ENCODE measurements at places on chromosomes 12 and 14. TPM values are rescaled to one million over a fixed set of nuclear protein-coding genes. Genes with fewer than 3 reads are reported as not detected.

TAS2R30 gene
- 2.9 TPM for total RNA-seq

TAS2R9 gene
- not detected for total RNA-seq

KLRC4 gene
- total RNA-seq = 1.9 TPM

SELPLG gene
- total RNA-seq = 31.9 TPM

FAM177A1 gene
- total RNA-seq = 117 TPM

NPAS3 gene
- total RNA-seq = 1.2 TPM

KRT80 gene
- total RNA-seq = 8.6 TPM

LALBA gene
- total RNA-seq = not detected

- no peak for DNase-seq
Measured at GRCh38 chr12:1655225-1655788, 26.3 kb downstream of the WNT5B start.

DNA sequence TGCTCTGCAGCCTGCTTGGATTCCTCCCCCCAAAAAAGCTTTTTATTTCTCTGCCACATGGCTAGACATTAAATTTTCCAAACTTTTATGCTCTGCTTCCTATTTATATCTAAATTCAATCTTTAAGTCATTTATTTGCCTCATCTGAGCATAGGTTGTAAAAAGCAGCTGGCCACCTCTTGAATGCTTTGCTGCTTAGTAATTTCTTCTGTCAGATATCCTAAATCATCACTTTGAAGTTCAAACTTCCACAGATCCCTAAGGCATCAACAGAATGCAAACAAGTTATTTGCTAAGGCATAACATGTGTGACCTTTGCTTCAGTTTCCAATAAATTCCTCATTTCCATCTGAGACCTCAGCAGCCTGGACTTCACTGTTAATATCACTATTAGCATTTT lies 209.6 kb downstream of the FSCB start:
- DNase-seq = no peak

- DNase-seq = no peak
Measured at GRCh38 chr14:73273799-73274198, 36.5 kb downstream of the PAPLN start.

DNA sequence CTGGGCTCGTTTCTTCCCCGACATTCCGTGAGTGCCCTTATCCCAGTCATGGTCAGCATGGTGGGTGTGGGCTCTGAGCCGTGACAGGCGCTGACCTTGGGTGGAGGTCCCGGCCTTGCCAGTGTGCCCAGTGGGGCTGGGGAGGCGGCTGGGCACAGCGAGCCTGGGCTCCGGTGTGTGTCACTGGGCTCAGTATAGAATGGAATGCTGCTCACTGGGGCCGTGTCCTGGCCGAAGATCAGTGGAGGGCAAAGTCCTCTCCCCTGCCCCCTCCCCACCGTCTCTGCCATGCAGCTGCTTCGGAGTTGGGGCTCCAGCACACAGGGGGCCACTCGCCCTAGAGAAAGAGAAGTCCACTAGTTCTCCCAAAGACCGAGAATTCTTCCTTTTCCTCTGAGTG lies 164.4 kb downstream of the TSPAN9 start:
- no peak for DNase-seq

DNA sequence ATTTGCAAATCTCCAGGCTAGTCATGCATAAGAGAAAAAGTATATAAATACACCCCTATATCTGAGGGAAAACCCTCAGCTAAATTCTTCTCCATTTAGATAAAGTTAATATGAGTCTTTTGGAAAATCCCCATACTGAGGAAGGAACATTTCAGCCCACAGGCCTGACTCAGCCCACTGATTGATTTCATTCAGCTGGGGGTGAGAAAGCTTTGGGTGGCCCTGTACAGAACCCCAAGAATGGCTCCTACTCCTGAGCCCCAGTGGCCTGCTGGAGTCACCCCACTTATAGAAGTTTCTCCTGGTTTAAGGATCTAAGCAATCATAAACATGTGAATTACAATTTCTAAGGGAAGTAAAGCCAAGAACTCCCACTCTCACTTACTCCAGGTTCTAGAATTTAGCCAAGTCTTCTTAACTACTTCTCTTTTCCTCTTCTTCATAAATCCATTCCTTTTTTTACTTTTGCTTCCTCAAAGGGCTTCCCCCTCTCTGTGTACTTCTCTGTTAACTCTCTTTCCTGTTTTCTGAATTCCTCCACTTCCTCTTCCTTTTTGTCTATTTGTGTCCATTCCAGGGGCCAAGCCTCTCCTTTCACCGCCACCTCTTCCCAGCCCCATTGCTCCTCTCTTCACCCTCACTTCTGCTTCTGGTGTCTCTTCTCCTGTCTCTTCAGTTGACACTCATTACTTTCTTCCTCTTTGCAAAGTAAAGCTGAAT lies 21.0 kb downstream of the RTN1 start:
- DNase-seq = no peak

- DNase-seq = no peak
Measured at GRCh38 chr12:91608542-91608941, 425.9 kb upstream of the DCN start.

- DNase-seq = no peak
Measured at GRCh38 chr12:131093971-131094830, 140.5 kb downstream of the ADGRD1 start.

DNA sequence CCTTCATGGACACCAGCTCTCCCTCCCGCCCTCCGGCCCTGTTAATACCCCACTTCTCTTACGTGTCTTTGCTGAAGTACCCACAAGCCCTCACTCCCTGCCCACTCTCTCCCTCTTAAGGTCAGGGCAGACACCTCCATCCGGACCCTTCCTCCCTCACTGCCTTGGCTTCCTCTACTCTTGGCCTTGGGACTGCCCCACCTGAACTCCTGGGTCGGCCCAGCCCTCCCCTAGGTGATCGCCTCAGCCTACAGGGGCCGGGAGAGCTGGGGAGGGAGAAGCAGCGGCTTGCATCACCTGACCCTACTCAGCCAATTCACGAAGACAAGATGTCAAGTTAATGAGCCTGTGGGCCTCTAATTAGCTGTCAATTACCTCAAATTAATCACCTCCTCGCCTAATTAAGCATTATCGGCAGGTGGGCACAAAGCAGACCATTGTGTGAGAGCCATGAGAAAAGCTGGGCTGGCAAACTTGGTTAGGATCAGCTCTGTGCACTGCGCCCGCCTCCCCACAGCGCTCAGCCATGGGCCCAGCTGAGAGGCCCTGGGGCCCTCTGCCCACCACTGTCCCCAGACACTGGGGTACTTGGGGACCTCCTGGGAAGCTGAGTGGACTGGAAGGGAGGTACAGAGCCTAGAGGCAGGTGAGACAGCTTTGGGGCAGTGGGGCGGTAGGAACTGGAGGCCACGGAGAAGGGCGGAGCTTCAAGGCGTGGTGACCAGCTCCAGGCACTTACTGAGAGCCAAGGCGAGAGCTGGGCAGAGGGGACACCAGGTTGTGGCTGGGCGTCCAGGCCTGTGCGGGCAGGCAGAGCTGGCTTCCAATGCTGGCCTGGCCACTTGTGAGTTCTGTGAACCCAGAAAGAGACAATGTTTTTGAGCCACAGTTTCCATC lies 25.1 kb upstream of the VSX2 start:
- no peak for DNase-seq

DNA sequence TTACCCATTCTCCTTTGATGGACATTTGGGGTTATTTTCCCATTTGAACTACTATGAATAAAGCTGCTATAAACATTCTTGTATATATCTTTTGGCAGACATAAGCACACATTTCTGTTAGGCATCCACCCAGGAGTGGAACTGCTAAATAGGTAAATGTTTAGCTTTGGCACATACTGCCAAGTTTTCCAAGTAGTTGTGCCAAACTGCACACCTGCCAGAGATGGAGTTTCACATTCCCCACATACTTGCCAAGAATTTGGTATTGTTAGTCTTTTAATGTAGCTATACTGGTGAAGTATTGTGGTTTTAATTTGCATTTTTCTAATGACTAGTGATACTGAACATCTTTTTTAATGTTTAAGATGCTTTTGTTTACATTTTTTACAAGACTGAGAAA lies 201.0 kb downstream of the GXYLT1 start:
- DNase-seq = no peak

DNA sequence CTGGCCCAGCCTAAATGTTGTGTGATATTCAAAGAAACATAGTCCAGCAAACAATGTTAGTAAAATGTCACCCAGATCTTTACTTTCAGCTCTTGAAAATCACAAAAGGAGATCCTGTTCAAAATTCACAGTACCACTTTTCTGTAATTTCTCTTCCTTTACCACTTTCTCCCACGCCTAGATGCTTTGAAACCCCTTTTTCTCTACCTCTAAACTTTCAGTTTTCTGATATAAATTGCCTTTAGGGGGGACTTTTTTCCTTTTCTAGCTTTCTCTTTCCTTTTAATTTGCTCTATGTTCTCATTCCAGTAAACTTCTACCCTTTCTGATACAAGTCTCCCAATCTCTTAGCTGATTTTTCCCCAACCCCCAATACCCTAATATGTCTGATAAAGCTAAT lies 101.8 kb downstream of the LMO3 start:
- DNase-seq = no peak

DNA sequence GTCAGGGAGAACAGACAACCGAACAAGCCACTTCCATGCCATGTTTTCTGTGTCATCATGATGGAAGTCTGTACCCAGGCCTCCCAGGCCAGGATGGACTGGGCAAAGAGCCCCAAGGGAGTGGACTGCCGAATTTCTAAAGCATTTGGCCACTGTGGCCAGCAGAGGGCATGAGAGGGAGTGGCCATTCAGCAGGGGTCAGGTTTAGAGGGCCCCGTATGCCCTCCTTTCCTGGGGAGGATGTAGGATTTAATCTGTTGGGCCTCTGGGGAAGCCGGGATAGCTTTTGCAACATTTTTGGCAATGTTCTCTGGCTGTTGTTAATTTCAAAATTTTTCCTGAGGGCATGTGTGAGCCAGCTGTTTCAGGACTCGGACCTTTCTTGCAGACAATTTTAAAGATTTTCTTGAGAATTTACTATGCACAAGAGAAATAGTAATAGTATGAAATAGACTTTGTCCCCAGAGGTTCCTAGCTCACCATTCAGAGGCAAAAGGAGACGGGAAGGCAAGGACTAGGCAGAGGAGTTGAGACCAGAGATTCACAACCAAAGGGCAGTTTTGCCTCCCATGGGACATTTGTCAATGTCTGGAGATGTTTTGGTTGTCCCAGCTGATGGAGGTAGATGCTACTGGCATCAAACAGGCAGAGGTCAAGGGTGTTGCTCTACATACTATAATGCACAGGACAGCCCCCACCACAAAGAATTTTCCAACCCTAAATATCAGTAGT lies 18.0 kb downstream of the ACACB start:
- DNase-seq = peak; percentile 65

GRCh38 chr12:89781946-89782550 lies 73.4 kb upstream of the ATP2B1 start:
- no peak for DNase-seq

- DNase-seq = no peak
Measured at GRCh38 chr12:131912518-131913274, 16.4 kb upstream of the PUS1 start.

- no peak for DNase-seq
Measured at GRCh38 chr12:122133192-122133950, 40.6 kb downstream of the IL31 start.

- DNase-seq = no peak
Measured at GRCh38 chr14:52077256-52077979, 8.6 kb upstream of the NID2 start.

GRCh38 chr14:91128699-91129098 lies 14.8 kb downstream of the DGLUCY start:
- DNase-seq = no peak

GRCh38 chr14:55889124-55889523 lies 229.1 kb upstream of the PELI2 start:
- no peak for DNase-seq

DNA sequence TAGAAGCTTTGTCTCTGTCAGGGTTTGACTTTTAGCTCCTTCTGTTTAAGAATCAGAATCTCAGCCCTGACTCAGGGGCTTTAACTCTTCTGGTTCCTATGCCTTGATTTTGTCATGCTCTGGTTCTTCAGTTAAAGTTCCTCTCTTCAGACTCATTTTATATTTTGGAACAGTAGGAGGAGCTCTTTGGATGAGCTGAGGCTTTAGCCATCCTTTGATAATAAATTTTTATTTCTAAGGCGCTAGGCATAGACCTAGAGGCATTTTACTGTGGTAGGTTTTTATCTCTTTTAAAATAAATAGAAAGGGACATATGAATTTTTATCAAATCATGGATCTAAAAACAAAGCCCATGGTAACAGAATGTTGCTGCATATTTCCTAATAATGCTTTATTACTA lies 51.7 kb downstream of the ATP23 start:
- no peak for DNase-seq

- no peak for DNase-seq
Measured at GRCh38 chr14:80425686-80426085, 214.4 kb upstream of the DIO2 start.

DNA sequence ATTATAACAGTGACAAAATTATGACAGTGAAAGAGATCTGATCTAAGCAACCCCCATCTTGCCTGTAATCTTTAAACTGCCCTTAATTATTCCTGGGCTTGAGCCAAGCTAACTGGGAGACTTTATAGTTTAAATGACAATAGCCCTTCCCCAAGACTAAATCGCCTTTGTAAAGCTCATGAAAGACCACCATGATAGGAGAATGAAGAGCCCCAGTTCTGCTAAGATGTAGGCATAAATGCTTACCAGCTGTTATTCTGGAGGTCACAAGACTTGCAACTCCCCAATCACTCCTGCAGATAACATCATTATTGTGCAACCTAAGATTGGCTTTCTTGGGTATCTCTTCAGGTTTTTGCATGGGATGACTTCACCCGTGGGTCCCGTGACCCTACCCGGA lies 599.7 kb downstream of the KCNH5 start:
- no peak for DNase-seq

- DNase-seq = no peak
Measured at GRCh38 chr12:92400006-92400405, 254.4 kb upstream of the BTG1 start.

DNA sequence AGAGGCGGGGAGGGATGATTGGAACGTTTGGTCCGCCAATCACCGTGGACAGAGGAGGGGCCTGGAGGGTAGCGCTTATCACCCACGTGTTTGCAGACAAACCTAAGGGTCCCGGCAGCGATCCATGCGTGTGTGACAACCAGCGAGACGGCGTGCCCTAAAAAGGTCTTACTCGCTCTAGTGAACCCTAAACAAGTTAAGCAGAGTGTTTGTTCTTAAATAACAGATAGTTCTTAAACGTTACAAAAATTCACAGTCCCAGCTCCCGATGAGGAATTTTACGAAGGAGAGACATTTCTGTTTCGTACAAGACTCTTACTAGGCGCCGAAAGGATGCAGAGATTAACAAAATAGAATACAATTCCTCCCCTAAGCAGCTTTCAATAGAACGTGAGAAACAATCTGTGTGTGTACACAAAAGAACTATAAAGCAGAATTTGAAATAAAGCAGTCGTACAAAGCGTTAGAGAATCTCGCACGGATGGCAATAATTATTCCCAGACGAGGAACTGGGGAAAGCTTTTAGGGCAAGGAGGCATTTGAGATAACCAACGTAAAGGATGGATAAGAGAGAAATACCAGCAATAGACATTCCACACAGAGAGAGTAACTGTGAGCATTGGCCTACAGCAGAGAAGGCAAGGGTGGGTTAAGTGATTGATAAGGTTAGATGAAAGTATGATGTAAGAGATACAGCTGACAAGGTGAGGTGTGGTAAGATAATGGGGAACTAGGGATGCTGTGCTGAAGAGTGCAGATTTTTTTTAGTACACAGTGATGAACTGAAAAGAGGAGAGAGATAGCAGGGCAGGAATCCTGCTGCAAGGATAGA lies 831 bp upstream of the RPS6KA5 start:
- no peak for DNase-seq

- no peak for DNase-seq
Measured at GRCh38 chr14:39576736-39577135, 144.5 kb upstream of the FBXO33 start.

Data from upper lobe of right lung (tissue), 1 donor.